ENCODE measurements at places on chromosomes 11 and 22.

DNA sequence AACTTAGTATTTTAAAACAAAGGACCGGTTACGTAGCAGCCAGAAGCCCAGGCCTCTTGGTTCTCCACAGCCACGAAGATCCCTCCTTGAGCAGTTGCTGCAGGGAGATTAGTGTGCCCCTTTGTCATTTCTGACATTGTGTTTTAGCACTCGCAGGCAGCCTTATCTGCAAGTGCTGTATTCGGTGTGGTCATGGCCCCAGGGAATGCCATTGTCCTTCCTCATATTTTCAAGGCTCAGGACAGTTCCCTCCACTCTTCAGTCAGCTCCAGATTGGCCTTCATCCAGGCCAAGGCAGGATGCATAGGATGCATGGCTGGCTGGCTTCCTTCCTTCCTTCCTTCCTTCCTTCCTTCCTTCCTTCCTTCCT is 88.5 kb downstream of the ZBTB16 start:
- DNase-seq, result no peak

GRCh38 chr11:2843551-2843950 is 42.0 kb downstream of the CDKN1C start:
- no peak for DNase-seq

DNA sequence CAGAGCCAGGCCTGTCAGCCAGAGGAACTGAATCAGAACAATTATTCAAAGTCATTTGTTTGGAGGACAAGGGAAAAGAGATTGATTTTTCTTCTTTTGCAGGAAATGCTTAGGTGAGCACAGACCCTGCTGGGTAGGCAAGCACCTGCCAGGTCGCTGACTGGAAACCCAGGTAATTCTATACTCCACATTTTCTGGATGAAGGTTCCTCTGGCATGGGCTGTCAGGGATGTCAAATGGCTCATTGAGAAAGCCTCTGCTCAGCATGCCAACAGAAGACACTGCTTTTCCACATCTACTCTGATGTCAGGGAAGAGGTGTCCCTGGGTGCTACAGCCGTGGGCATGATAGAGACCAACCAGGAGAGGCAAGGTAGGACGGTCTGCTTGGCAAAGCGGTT is 166.7 kb upstream of the SYN3 start:
- DNase-seq, result no peak

DNA sequence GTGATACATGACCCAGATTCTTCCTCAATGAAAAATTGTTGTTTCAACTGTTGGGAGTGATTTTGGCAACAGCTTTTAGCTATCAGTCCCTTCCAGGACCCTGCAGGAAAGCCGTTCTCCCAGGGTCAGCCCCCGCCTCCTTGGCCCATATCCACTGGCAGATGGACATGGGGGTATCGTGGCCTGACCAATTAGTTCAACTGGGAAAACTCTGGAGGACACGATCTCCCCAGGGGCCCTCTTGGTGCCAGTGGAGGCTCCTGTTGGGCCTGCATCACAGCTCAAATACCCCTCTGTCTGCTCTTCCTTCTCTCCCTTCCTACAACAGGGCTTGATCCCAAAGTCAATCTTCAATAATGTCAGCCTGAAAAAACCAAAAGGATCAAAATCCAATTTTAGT is 272.5 kb upstream of the B3GAT1 start:
- DNase-seq, result no peak

DNA sequence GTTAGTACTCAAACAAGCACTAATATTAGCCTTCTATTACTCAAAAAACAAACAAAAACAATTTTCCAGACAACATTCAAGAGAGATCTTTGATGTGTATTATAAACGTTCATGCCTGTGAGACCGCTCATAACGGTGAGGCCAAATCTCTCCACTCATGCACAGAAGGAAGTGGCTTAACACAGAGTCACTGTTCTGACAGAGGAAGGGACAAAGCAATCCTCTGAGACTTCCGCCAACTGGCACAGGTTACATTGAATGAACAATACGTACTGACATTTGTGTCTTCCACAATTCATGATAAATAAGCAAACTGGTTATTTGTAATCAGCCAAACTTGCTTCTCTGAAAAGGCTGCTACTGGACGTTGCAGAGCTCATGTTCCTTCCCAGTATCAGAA is 30.5 kb downstream of the CHKA start:
- no peak for DNase-seq

Measured in CD4-positive, alpha-beta T cell treated with Interleukin-17A for 1 hour (primary cell).